ENCODE measurements at places on chromosomes 1 and 21. TPM values are rescaled to one million over a fixed set of nuclear protein-coding genes. Genes with fewer than 3 reads are reported as not detected.

GRCh38 chr1:247407180-247407616, 8.8 kb upstream of the NLRP3 start:
- DNase-seq, result no peak

DNA sequence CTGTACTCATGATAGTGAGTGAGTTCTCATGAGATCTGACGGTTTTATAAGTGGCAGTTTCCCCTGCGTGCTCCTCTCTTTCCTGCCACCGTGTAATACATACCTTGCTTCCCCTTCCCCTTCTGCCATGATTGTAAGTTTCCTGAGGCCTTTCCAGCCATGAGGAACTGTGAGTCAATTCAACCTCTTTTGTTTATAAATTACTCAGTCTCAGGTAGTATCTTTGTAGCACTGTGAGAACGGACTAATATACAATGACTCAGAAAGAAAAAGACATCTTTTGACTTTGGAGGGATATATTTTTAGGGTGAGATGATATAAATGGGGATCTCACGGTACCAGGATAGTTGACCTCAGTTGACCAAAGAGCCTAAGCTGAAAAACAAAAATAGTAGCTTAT, 74.7 kb upstream of the BACH1 start:
- no peak for DNase-seq

DNA sequence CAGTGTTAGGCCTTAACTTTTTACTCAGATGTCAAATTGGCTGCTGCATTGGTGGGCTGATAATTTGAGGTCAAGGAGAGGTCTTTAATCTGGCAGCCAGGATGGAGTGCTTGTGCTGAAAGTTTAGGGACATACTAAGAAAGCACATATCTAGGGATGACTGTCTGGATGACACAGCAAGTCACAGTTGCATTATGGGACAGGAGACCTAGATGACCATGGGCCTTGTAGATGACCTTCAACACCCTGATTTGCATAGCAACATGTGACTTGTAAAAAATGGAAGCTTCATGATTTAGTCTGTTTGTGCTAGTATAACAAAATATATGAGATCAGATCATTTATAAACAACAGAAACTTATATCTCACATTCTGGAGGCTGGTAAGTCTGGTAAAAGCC, 18.0 kb upstream of the HSD3B2 start:
- DNase-seq, result no peak

DNA sequence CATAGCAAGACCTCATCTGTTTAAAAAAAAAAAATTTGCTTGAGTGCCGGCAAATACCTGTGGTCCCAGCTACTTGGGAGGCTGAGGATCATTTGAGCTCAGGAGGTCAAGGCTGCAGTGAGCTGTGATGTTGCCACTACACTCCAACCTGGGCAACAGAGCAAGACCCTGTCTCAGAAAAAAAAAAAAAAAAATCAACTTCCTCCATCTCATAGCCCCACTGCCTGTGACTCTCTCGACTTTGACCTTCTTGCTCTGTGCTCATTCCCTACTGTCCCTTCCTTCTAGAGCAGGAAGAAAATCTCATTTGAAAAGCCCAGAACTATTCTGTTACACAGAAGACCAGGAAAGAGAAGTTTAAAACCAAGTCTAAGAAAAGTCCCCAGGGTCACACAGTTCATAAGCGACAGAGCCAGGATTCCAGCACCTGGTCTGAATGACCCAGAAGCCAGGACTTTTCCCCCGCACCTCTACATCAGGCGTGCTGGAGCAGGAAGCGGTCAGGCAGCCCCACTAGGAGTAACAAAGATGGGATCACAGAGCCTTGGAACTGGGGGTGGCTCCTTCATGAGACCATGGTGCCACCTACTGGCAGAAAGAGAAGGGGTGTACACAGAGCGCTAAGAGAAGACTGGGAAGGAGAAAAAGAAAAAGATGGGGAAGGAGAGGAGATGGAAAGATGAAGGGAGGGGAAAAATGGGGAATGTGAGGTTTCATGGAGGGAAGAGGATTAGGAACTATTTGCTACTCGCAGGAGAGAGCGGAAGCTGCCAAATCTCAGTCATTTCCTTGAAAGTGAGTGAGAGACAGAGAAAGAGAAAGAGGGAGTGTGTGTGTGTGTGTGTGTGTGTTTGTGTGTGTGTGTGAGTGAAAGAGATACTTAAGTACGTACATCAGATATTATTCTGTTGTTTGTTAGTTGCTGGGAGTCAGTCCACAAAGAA, 3.1 kb upstream of the P3R3URF start:
- peak; percentile 74 for DNase-seq

DNA sequence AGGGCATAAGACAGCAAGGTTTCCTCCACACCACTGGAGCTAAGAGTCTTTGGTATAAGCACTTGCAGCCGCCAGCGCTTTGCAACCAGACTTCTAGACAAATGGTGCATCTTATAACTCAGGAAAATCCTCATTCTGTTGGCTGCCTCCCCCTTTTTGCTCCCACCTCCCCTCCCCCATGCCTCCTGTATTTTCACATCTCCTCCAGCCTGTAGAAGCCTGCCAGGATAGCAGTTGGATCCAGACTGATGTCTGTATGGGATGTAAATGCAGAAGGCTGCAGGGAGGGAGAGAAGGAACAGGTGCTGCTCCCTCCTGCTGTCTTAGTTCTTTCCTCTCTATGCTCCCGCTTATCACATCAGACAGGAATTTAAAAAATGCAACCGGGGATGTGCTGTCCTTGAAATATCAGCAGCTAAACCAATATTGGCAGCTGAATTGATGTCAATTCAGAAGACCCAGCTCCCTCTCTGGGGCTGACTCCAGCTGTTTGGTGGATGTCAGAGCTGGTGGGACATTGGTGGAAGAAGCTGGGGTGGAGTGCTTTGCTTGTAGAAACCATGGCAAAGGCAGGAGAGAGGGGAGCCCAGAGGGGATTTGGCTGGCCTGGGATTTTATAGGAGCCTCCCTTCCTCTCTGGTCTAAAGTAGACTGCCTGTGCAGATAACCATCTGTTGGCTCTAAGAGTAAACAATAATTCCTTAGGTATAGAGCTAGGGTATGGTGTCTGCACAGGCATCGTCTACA, 53.5 kb downstream of the NFASC start:
- DNase-seq, result no peak

DNA sequence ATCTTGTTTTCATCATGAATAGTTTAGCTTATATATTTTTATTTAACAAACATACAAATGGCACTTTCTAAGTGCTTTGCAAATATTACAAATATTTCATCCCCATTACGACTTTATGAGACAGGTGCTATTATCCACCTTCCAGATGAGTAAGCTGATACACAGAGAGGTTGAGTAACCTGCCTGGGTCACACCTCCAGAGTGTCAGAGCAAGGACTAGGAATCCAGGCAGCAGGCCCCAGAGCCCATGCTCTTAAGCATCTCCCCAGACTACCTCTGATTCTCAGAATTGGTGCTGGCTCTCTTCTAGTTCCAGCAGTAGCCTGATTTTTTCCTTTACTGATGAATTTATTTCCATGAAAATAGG, 40.0 kb downstream of the EPHB2 start:
- DNase-seq, result no peak

- no peak for DNase-seq
Measured at GRCh38 chr1:203281851-203282661, 23.3 kb upstream of the BTG2 start.

DNA sequence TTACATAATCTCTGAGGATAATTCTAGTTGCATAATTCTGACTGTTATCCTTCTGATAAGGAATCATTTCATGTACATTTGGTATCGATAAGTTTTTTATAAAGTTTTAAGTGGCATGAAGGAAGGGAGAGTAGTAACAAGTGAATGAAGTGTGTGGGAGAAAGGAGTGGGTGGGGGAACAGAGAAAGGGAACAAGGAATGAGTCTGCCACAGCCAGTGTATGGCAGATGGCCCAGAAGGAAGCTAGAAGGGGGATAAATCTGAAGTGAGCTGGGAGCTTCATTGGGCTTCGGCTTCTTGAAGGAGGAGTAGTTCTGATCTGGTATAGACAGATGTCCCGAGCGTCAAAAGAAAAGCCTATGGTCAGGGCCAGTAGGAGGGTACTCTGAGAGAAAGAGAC, 18.6 kb downstream of the ZBTB40 start:
- DNase-seq, result peak; percentile 8

GRCh38 chr21:29155118-29155932, 24.9 kb downstream of the MAP3K7CL start:
- DNase-seq, result no peak

DNA sequence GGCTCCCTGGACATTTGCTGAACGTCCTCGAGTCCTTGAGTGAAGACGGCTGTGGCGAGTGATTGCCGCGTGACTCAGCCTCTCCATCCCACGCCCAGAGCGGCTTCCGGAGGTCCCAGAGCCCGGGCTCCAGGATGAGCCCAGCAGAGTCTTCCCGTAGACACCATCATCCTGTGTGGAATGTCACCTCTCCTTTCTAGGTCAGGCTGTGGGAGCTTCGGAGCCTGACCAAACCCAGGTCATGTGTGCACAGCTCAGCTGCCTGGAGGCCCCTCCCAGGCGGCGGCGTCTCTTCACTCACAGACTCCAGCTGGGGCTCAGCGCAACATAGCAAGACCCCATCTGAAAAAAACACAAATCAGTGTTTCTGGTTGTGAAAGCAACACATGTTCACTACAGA, 38.2 kb downstream of the PRKCZ start:
- no peak for DNase-seq

DNA sequence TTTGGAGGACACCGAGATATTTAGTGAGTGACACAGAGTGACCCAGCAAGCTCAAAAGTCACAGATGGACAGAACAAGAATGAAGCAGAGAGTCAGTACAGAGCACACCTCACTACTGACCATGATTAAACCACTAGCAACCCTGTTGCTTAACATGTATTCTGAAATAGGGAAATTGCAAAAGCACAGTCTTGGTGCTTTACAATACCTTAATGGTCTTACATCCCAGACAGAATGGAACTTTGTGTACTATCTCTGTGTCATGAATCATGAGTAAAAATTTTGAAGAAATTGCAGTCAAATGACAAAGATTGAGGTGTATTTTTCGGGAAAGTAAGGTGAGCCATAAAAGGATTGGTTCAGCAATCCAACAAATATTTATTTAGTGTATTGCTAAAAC, 2.7 kb upstream of the SAMSN1 start:
- no peak for DNase-seq

CELA3A gene
- not detected for total RNA-seq

TSACC gene
- total RNA-seq, result not detected

- DNase-seq, result no peak
Measured at GRCh38 chr1:61107638-61108037, 25.3 kb downstream of the NFIA start.

GRCh38 chr1:24060482-24060881, 51.5 kb downstream of the MYOM3 start:
- no peak for DNase-seq

DNA sequence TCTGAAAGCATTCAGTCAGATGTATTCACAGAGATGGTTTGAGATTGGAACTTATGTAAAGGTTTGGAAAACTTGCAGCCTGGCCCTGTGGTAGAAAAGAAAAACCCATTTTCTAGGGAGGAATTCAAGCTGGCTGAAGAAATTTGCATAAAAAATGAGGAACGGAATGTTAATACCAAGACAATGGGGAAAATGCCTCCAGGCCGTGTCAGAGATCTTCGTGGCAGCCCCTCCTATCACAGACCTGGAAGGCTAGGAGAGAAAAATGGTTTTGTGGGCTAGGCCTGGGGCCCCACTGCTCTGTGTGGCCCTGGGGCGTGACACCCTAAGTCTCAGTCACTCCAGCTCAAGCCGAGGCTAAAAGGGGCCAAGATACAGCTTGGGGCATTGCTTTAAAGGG, 26.7 kb downstream of the NME7 start:
- no peak for DNase-seq

GJA4 gene
- 3.4 TPM for total RNA-seq

FCRL6 gene
- total RNA-seq, result not detected

CFAP57 gene
- total RNA-seq, result 1.4 TPM

- DNase-seq, result no peak
Measured at GRCh38 chr1:58754683-58755467, 29.0 kb downstream of the JUN start.

DNA sequence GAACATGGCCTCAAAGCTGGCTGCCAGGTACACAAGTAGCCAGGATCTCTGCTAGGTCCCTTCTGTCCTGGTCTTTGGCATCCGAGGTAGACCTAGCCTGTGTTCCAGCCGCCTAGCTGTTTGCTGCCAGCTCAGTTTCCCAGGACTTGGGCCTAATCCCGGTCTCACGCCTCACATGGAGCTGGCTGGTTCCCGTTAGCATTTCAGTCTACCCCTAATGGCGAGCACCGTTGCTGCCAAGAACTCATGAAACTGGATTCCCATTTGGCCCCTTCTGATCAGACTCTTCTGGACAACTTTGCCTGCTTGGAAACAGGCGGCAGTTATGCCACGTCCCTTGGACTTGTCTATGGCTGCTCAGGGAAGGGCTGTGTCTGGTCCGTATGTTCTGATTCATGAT, 26.2 kb upstream of the HHAT start:
- no peak for DNase-seq

GRCh38 chr1:219507437-219507836, 105.5 kb downstream of the ZC3H11B start:
- DNase-seq, result no peak

- no peak for DNase-seq
Measured at GRCh38 chr1:172556461-172556860, 23.5 kb downstream of the SUCO start.

- no peak for DNase-seq
Measured at GRCh38 chr1:172376431-172376830, 44.1 kb upstream of the C1orf105 start.

DNA sequence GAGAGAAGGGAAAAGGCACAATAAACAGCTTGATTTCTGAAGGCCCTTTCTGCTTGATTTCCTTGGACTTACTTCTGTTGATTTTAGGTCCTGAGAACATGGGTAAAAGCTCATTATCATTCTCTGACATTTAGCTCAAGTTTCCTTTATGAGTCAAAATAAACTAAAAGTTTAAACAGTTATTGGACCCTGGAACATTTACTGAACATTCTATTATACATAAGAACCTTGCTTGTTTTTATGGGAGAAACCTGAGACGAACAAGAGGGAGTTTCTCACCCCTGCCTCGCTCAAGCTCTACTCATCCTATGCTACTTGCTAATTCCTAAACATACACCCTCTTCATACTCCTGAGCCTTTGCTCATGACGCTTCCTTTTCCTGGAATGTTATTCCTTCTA, 538.3 kb upstream of the PKN2 start:
- no peak for DNase-seq

- DNase-seq, result peak; percentile 31
Measured at GRCh38 chr1:77888081-77888780, at the start of gene NEXN. Gene NEXN (plus strand): TSS chr1:77888624. CDS start chr1:77916107, 27,483 bp downstream.

NPHP4 gene
- total RNA-seq, result 8.6 TPM

KRTAP21-2 gene
- not detected for total RNA-seq

GRCh38 chr1:37537378-37537777, 16.7 kb downstream of the SNIP1 start:
- no peak for DNase-seq

GRCh38 chr1:82899017-82899416, 1098.3 kb downstream of the ADGRL2 start:
- DNase-seq, result no peak

AADACL4 gene
- total RNA-seq, result not detected

DNA sequence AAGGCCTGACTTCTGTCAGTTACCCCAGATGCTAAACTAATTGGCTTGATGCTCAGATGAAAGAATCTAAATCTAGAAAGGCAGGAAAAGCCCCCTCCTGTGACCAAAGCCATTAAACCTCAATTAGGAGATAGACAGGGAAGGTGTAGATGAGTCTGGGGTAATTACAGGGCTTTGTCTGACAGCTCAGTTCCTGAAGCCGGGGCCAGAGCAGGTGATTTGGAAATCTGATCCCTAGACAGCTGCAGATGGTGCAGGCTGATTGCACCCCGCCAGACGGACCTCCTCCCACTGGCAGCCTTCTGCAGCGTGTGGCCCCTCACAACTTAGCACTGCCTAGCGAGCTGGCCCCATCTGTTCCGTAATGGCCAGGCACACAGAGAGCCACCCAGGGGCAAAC, 395.1 kb downstream of the HLX start:
- DNase-seq, result no peak

Measured in occipital lobe (tissue), 3 donors.